ENCODE measurements at places on chromosomes 7 and 10.

DNA sequence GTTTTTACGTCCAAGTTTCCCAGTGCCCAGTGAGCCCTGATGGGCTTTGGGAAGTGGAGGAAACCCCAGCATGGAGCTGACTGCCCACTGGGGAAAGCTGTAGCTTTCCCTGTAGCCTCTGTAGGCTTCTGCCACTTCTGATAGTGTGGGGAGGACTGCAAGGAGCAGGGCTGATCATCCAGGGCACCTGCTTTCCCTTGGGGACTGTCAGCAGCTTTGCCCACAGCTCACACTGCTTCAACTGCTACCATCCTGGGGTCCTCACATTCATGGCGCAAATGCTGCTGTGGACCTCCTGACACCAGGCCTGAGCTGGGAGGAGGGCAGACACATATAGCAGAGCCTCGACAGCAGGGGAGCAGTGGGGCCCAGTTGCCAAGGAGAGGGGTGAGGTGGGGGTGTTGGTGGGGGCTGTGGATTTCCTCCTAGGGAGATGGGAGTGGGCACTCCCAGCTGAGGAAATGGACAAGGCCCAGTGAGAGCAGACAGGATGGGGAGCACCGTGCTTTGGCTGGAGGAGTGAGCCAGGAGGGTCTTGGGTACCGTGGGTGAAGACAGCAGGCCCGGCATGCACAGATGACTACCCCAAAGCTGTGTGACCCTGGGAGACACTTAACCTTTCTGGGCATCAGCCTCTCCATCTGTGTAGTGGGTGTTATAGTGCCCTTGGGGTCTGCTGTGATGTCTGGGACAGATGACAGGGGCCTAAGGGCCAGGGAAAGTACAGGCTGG lies 16.2 kb downstream of the RAMP3 start:
- DNase-seq: no peak

- DNase-seq: no peak
These were observed 55.0 kb downstream of the PRTFDC1 start for GRCh38 chr10:24897326-24897926.

GRCh38 chr10:114990586-114990985 lies 52.6 kb downstream of the TRUB1 start:
- DNase-seq: no peak

DNA sequence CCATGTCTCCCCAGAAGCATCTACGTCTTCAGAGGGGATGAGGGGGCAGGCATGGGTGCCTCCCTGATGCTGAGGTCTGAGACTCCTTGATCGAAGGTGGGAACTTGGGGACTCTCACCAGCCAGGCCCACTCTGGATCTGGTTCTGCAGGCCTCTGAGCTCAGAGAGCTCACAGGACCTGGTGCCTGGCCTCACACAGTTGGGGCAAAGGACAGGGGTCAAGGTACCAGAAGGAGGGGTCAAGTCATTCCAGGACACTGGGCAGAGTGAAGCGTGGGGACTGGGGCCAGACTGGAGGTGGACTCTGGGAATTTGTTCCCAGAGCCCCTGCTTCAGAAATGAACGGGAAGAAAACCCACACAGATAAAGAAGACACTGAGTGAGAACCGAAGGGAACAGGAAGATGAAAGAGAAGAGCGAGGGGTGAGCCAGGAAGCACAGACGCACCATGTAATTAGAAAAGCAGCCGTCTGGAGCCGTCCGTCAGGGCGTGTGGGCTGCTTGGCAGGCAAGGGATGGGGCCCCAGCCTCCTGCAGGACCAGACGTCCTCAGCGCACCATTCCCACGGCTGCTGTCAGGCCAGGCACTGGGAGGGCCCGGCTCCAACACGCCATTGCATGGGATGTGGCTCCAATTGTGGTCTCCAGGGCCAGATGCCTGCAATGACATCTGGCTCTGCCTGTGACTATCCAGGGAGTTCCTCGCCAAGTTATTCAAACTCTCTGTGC lies 47.7 kb downstream of the ZCCHC24 start:
- DNase-seq: no peak

GRCh38 chr10:132541601-132542011 lies 4.0 kb downstream of the INPP5A start:
- no peak for DNase-seq

DNA sequence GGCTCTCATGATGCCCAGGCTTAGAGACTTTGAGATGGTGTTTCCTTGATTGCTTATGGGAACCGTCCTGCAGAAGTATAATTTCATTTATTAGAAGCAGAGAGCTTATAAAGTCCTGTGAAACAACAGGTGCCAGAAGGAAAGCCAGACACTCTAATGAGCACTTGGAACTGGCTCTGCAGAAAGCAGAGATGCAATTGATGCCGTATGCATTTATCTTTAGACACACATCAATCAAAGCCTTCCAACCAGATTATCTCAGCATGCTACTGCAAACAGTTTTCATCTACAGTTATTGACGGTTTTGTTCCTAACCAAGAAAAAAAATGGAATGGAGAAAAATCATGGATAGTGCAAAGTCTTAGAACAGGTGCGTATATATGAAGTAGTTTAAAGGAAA lies 371.7 kb upstream of the PRKCQ start:
- DNase-seq: no peak

DNA sequence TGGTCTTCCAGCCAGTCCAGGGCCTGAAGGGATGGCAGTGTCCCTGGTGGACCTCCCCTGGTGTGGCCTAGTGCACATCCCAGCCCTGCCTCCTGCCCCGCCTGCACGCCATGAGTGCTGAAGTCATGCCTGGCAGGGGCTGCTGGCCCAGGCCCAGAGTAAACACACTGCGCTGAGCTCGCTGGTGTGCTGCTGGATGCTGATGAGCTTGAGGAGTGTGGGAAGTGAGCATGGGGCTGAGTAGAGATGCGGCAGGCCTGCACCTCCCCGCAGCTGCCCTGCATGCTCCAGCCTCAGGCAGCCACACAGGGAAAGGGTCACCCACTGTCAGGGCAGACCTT lies 43.2 kb downstream of the HTRA1 start:
- DNase-seq: no peak

- DNase-seq: no peak
These were observed 7.3 kb downstream of the PWWP2B start for GRCh38 chr10:132404169-132404880.

DNA sequence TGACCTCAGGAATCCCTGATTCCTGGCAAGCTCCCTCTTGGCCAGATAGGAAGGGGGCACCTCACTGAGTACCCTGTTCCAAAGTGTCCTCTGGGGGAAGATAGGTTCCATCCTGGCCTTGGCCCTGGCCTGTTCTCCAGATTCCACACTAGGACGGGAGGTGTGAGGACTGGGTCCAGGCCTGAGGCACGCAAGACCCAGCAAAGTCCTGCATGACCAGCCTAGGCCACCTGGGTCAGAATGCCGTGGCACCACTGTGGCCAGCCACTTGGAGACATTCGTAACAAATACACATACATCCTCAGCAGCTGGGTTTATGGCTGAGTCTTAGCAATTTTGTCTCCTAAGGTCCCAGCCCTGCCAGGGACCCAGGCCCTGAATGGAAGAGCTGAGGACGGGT lies 23.3 kb upstream of the TLX1 start:
- no peak for DNase-seq

DNA sequence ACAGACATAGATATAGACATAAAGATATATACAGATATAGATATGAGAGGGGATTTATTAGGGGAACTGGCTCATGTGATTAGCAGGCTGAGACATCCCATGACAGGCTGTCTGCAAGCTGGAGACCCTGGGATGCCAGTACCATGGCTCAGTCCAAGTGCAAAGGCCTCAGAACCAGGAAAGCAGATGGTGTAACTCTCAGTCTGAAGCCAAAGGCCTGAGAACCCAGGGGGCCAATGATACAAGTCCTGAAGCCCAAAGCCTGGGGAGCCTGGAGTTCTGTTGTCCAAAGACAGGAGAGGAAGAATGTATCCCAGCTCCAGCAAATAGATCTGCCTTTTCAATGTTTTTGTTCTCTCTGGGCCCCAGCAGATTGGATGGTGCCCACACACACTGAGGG lies 5.5 kb downstream of the NCOA4 start:
- no peak for DNase-seq

GRCh38 chr7:42627626-42628025 lies 284.2 kb downstream of the C7orf25 start:
- DNase-seq: no peak

GRCh38 chr10:79107736-79108264 lies 39.0 kb downstream of the ZMIZ1 start:
- DNase-seq: no peak

- DNase-seq: no peak
These were observed 396.5 kb upstream of the NPVF start for GRCh38 chr7:25624833-25625232.

Data from activated T-helper 1 cell treated with anti-CD3 and anti-CD28 coated beads, Interleukin-2, amount 50 U/mL, for 16 hours (primary cell).